ENCODE measurements at places on chromosomes 12 and 14.

DNA sequence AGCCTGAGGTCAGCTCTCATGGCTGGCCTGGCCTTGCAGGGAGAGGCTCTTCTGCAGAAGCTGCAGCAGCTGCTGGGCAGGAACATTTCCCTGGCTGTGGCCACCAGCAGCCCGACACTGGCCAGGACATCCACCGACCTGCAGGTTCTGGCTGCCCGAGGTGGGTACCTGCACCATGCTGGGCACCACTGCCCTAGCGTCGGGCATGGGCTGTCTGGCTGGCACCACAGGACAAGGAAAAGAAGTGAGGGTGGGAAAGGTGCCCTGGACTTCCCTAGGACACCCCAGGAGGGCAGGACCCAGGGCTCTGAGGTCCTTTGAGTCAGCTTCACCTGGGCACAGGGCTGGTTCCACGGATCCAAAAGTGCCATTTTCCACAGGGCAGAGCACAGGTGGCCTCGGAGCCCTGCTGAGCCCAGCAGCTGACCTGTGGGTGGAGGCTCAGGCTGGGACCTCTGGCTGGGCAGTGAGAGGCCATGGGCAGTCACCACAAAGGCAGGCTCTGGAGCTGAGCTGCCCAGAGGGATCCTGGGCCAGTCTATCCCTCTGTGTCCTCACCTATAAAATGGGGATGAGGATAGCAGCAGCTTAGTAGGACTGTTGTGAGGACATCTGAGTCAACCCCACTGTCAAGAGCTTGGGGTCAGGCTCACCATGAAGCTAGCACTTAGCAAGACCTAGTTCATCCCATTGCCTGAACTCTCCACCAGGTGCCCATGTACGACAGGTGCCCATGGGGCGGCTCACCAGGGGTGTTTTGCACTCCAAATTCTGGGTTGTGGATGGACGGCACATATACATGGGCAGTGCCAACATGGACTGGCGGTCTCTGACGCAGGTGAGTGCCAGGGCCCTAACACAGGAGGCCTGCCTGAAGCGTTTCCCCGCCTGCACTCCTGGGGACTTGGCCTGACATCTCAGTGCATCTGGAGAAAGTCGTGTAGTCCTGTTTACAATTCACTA, 4.9 kb downstream of the PLD4 start:
- DNase-seq = no peak

GRCh38 chr12:6396031-6396430, 12.1 kb downstream of the LTBR start:
- no peak for DNase-seq

- no peak for DNase-seq
Observed at GRCh38 chr14:63267171-63267570, 51.6 kb downstream of the GPHB5 start.

DNA sequence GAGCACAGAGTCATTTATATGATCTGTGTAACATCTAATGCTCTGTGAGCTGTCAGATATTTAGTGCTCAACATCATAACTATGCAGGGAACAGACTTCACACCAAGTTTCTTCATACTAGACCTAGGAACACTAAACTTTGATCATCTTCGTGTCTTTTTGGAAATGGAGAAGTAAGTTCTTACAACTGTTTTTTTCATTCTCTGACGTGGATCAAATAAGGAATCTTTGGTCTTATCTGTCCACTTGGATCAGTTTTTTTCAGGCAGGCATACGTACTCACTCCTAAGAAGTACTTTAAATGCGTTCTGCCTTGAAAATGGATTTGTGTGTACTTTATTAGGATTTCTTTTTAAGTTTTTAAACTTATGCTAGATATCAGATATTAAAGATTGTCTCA, 191.0 kb downstream of the FBXL14 start:
- no peak for DNase-seq

Data from stimulated activated CD4-positive, alpha-beta T cell treated with anti-CD3 and anti-CD28 coated beads, Interleukin-2, amount 100 ng/mL, for 48 hours (primary cell).